ENCODE measurements at places on chromosomes 5 and 9.

- no peak for DNase-seq
These were observed 581.2 kb downstream of the CDH18 start for GRCh38 chr5:19406576-19407365.

- peak; percentile 11 for DNase-seq
These were observed 206.6 kb upstream of the RFX3 start for GRCh38 chr9:3732077-3733038.

DNA sequence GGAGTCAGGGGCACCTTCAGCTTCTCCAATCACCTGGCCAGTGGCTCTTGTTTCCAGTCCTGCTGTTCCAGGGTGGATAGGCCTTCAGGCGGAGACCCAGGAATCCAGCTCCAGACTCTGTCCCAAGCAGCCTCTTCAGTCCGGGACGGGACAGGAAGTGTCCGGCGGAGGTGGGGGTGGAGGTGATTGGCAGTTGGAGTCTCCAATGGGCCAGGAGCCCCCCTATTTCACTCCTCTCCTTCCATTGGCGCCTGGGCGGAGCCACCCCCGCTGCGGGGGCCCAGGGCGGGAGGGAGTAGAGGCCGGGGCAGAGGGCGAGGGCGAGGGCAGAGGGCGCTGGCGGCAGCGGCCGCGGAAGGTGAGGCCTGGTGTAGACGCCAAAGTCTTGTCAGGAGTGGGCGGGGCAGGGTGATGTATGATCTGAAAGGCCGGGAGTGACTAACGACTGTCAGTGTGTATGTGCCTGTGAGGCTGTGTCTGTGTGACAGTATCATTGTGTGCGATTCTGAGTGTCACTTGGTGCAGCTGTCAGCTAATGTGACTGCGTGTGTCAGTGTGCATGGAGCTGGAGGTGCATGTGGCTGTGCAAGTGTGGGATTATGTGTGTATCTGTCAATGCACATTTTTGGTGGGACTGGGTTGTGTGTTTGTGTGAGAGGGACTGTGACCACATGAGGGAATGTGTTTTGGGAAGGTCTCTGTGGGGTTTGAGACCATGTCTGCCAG is at the start of gene IL11RA:
Gene IL11RA, plus strand, starts transcription at position 310 of the 726 bp plus-strand sequence. CDS start 3,033 bp downstream, outside the sequence.
- DNase-seq: peak; percentile 67

DNA sequence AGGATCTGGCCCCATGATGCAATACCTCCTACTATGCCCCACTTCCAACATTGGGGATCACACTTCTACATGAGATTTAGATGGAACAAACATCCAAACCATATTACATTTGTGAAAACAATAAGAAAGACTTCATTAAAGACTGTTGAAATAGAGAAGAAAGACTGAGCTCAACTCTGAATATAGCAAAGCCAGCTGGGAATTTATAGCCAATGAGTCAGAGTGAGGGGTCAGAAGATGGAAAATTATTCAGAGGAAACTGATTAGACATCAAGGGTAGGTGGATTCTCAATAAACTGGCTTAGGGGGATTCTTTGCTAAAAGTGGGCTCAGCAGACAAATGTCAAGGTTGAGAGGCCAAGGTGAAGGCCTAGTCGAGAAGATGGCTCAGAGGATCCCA is 25.6 kb downstream of the BTF3 start:
- DNase-seq: no peak

- DNase-seq: no peak
These were observed 218.7 kb downstream of the TRPM3 start for GRCh38 chr9:70902692-70903131.

GRCh38 chr9:68872026-68872501 is 141.8 kb downstream of the PRKACG start:
- DNase-seq: no peak

GRCh38 chr9:4258320-4259090 is 41.4 kb downstream of the GLIS3 start:
- no peak for DNase-seq

DNA sequence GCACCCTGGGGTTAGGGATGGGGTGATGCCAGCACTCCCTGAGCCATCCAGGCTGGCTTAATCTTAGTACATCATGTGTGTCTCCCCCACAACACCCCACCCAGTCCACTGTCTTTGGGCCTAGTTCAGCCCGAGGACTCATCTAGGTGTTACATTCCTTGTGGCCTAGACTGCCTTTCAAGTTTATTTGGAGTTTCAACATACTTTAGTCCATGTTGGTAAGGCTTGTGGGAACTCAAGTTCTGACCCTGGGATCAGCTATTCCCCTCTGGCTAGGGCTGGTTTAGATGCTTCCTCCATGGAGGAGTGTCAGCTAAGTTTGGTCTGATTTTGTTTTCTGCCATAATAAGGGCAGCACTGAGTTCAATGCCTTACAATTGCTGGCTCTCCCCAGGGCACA is 302.4 kb downstream of the SMARCA2 start:
- no peak for DNase-seq

GRCh38 chr9:3251309-3251708 is 274.5 kb downstream of the RFX3 start:
- DNase-seq: no peak

GRCh38 chr5:96220610-96221390 is 212.2 kb downstream of the PCSK1 start:
- no peak for DNase-seq

DNA sequence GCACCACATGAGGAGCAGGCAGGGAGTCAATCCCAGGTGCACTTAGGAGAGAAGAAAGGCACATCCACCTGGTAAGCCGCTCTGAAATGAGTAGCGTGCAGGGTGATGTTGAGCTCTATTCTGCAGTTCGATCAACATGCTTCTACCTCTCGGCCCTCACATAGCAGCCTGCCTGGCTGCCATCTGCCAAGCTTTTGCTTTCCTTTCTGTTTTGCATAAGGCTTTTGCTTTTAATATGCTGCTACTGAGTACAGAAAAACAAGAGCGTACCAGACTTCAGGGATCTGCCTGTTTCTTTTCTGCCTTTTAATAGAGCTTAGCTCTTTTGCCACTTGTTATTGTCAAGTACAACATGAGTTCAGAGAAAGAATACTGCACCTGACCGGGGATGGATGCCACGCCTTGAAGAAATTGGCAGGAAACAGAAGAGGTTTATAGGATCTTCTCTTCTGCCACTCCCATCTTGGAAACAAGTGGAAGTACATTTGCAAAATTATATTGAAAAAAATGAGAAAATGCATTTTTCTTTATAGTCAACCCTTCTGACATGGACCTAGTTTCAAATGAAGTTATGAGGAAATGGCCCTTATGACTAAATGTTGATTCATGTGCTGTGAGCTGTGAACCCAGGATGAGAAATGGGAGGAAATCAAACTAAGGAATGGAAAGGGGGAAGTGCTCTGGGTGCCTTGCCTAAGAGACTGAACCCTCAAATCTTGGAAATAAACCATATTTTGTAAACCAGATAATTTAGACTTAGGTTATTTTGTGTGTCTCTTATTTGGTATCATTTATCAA is 4.0 kb upstream of the FCHO2 start:
- no peak for DNase-seq
